ENCODE measurements at places on chromosomes 2 and 18.

GRCh38 chr2:186570604-186571003 is 19.3 kb upstream of the ITGAV start:
- DNase-seq = no peak

GRCh38 chr18:10303171-10303570 is 151.3 kb upstream of the APCDD1 start:
- no peak for DNase-seq

DNA sequence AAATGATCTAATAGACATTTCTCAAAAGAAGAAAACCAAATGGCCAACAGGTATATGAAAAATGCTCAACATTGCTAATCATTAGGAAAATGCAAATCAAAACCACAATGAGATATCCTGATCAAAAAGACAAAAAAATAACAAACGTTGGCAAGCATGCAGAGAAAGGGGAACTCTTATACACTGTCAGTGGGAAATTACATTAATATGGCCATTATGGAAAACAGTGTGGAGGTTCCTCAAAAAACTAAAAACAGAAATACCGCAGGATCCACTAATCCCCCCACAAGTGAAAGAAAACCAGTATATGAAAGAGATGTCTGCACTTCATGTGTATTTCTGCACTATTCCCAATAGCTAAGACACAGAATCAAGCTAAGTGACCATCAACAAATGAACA is 57.7 kb upstream of the CTIF start:
- DNase-seq = no peak

GRCh38 chr2:79994965-79995364 is 309.6 kb downstream of the LRRTM1 start:
- DNase-seq = no peak

- DNase-seq = no peak
Measured at GRCh38 chr2:883803-884748, 66.6 kb upstream of the SNTG2 start.

GRCh38 chr2:10166676-10167292 is 44.2 kb downstream of the RRM2 start:
- DNase-seq = no peak

DNA sequence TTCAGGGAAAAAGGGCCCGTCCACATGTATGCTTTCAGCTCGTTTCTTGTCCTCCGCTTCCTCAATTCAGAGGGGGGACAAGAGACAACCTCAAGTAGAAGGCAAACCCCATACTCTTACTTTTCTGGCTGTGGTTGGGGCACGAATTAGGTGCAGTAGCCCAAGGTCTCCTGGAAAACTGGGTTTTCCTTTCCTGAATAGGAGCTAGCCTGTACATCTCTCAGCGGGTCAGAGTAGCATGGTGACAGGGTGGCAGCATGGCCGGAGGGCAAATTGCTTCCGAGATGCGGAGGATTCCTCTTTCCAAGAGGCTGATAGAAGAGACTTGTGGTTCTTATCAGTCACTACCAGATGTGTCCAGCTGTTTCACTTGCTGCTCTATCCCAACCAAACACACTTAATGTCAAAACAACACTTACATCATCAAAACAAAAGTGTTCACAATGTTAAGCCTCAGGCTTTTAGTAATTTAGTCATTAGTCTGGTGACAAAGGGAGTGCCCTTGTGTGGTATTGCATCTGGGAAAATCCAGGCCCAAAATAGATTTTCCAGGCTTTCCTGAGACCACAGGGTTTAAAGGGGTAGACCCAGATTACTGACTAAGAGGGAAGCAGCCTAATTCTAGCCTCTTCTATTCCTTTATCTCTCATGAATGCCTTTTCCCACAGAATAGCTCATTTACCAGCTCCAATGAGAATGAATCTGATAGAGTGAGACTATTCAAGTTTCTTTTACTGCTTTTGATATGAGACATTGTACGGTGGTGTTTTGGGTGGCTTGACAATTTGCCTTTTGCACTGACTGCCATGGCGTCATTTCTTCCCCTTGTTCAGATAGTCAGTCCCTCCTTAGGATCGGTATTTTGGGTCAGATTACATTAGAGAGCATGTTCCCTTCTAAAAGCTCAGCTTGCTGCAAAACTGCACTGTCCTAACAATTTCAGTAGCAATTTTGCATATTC is 162.0 kb downstream of the LTBP1 start:
- no peak for DNase-seq

GRCh38 chr2:155947069-155947468 is 385.5 kb downstream of the NR4A2 start:
- no peak for DNase-seq

DNA sequence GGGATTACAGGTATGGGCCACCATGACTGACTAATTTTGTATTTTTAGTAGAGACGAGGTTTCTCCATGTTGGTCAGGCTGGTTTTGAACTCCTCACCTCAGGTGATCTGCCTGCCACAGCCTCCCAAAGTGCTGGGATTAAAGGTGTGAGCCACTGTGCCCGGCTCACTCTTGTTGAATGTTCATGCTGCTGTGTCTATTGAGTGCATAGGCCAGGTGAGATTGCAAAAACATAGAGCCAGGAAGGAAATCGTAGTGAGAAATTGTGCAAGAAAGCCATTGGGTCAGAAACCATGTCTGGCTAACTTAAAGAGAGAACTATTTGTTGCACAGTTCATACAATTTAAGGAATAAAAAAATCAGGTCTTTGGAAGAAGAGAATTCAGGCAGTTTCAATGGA is 45.5 kb upstream of the FZD5 start:
- DNase-seq = no peak

GRCh38 chr2:223894009-223894408 is 51.1 kb downstream of the WDFY1 start:
- no peak for DNase-seq

GRCh38 chr2:36859366-36859792 is 107.0 kb downstream of the STRN start:
- DNase-seq = no peak

- DNase-seq = no peak
Measured at GRCh38 chr18:50753311-50753710, 66.5 kb downstream of the MRO start.

DNA sequence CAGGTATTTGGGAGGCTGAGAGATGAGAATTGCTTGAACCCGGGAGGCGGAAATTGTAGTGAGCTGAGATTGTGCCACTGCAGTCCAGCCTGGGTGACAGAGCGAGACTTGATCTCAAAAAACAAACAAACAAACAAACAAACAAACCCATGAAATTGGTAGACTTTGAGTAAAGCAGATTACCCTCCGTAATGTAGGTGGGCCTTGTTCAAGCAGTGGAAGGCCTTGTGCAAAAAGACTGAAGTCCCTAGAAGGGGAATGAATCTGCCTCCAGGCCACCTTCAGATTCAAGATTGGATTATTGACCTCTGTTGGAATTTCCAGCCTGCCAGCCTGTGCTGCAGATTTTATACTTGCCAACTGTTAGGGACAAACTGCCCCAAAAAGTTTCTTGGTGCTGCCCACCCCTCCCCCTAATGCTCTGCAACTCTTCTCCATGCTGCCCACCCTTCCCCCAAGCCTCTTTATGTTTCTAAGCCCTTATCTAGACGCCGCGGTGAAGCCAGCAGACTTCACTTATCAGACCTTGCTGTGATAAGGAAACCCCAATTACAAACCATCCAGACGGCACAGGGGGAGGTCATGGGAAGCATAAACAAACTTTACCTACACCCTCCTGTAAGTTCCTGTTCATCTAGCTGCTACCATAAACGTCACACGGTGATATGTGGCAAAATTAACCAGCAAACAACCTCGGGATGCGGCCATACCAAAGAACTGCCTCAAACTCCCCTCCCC is 17.0 kb downstream of the CYP27A1 start:
- DNase-seq = no peak

DNA sequence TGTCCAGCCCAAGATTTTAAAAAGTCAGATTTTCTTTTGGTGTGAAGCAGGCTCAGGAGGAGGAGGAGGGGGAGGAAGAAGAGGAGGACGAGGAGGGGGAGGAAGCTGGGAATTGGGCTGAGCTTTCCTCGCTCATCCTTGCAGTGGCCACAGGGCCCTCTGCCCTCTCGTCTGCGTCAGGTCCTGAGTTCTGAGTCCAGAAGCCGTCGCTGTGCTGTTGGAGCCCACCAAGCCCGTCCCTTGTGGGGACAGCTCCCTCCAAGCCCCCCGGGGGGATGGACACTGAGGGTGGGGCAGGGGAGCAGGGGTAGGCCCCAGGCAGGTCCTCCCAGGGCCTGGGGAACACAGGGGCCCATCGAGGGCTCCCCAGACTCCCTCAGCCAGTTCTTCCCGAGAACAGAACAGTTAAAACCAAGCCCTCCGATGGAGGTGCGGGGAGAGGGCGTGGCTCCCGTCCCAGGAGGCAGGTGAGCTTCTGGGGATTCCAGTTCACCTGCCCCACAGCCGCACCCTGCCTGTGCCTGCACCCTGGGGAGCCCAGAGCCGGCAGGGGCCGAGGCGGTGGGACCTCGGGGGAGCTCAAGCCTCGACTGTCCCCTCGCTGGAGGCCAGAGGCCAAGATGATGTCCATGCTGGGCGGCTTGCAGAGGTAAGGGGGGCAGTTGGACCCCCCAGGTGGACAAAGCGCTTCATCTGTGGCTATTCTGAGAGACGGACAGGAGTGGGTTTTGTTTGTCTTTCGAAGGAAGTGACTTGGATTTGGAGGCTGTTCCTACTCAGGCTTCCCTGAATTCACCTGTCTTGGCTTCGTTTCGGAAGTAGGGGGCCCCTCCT is at the start of gene GAL3ST2:
TSS of gene GAL3ST2 (plus strand) at position 487 of the 834 bp plus-strand sequence. CDS start at position 621, 134 bp downstream.
- no peak for DNase-seq

DNA sequence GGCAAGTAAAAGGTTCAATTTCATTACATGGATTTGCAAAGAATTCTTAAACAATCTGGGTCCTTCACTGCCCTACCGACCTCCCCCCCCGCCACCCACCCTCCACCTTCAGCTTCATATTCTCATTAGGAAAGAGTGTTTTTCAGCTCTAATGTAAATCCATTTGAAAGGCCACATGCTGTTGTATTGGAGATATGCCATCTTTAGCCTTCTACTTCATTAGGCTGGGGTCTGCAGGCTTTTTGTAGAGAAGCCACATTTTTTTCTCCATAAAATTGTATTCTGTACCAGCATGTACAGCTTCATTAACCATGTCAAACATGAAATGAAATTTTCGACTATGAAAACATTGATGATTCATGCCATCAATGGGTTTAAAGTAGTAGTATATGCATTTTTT is 42.8 kb upstream of the THUMPD2 start:
- no peak for DNase-seq

DNA sequence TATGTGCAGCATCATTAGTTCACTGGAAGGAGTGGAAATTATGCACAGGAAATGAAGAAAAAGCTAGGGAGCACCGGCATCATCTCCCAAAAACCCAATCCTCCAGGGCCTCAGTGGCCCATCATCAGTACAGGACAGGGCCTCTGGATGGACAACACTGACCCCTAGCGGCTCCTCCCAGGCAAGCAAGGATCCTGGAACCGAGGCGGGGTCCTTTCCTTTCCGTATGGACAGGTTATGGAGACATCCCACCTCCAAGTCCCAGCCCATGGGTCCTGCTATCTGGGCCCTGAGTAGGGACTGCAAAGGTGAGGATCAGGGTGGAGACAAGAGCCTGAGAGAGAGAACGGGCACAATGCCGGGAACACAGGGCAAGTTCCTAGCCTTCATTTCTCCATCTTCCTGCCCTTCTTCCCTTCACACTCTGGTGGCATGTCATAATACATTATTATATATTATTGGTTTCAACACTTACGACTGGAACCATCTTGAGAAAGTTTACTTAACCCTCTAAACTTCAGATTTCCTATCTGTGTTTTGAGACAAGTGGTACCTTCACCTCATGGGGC is 68.2 kb downstream of the ZNF516 start:
- peak; percentile 75 for DNase-seq

DNA sequence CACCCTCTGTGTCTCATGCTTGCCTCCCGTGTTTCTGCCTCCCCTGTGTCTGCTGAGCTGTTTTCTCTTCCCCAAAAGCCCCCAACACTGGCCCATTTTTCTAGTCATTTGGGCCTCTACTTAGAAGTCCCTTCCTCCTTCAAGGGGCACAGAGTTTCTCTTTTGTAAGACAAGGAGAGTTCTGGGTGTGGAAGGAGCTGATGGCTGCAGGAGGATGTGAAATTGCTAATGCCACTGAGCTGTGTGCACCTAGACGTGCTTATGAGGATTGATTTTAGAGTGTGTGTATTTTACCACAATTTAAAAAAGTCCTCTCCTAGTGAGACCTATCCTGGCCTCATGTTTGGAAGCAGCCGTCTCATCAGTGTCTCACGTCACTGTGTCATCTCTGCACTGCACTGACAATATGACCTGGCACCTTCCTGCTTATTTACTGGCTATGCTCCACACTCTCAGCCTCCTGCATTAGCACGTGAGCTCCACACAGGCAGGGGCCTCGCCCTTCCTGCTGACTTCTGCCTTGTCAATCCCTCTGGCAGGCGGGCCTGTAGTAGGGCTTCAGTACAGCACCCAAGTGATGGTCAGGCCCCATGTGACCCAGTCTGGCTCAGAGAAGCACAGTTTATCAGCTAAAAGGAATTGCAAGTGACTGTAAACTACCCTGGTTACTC is 8.0 kb upstream of the MBP start:
- DNase-seq = no peak

DNA sequence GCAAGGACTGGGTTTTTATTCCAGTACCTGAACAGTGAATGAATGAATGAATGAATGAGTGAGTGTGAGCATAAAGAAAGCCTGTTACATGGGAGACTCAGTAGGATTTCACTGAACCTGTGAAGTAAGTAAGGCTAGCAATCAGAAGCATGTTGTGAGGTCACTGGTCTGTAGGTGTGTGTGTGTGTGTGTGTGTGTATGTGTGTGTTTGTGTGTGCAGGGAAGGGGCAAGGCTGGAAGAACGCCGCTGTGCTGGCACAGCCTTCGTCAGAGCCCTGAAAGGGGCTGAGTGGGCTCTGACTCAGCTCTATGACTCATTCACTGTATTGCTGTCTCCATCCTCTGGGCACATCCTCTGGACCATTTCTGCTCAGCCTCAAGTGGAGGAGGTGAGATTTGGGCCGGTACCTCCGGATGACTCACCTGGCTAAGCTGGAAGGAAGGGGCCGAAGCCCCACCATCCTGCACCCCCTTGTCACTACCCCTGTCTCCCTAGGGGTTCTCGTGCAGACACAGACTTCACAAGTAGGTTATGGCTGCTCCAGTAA is 51.4 kb upstream of the MRPL33 start:
- DNase-seq = no peak

- no peak for DNase-seq
Measured at GRCh38 chr2:86243272-86243671, 44.0 kb downstream of the MRPL35 start.

DNA sequence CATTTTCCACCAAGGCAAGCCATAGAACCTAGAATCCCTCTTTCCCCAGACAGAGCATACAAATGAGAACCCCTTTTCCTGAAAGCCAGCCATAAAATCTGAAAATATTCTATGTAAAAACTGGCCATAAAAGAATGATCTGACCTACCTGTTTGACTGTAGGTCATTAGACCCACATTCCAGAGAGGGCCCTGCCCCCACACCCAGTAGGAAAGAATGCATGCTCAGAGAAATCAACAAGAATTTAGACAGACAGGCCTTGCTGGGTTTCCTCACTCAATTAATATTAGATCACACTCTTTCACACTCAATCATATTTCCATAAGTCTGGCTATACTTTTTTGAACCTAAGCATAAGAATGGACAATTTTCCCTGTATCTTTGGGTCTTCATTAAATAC is 929.5 kb downstream of the ERBB4 start:
- no peak for DNase-seq

- DNase-seq = no peak
Measured at GRCh38 chr18:61237529-61237928, 95.7 kb upstream of the CDH20 start.

GRCh38 chr18:56086786-56087185 is 498.8 kb upstream of the TCF4 start:
- no peak for DNase-seq

Measured in sciatic nerve (tissue), 2 donors.